Stimulated activated CD4-positive, alpha-beta T cell treated with anti-CD3 and anti-CD28 coated beads, Interleukin-15, amount 100 ng/mL, for 1 hour (primary cell): ENCODE measurements at places on chromosomes 6 and 20.
A peak's percentile ranks its signal among the peaks of the same experiment; 100 is the strongest.

DNA sequence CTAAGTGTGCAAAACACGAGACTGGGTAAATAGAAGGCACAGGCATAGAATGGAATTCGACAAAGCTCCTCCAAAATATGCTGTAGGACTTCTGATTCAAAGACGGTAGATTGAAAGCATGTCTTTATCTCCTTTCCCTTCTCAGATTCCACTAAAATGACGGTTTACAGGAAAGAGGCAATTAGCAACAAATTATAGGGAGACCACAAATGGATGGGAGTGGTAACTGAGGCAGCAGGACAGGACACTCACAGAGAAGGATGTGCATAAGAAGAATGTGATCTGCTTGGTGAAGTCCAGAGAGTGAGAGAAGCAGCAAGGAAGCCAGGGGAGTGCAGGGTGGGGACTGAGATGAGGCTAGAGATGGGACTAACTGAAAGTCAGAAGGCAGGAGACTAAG, 113.4 kb upstream of the MRPS10 start:
- no peak for DNase-seq

DNA sequence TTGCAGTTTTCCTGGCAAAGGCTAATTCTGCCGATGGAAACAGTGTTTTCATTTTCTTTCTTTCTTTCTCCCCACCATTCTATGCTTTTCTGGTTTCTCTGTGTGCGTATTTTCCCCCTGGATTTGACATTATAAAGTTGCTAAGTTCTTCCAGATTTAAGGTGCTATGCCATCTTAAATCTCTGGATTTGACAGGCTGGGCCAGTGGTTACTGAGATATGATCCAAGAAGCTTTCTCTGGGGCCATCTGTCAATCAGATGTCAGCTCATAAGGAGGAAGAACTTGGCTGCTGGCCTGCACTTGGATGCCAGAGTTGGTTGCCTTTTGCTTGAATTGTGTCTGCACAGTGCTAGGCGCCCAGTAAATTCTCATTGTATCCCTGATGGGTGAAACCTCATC, 39.7 kb downstream of the SLC2A10 start:
- no peak for DNase-seq

DNA sequence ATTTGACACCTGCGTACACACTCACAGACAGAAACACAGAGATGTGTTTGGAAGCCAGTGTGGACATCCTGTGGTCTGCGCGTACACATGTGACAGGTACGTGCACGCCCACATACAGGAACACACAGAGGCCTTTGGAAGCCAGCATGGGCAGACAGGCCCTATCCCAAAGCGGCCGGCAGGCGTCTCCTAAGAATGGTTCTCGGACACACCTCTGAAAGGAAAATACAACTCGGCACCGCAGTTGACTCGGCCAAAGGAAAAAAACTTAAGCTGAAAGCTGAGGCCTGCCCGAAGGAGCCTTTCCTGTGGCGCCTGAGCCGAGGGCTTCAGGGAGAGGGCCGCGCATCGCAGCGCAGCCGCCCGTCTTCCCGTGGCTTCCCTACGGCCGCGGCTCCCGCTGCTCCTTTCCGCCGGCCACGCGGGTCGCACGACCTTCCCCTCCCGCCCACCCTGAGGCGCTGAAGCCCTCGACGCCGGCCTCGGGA, 1.4 kb upstream of the CEP43 start:
- peak; percentile 12 for DNase-seq

DNA sequence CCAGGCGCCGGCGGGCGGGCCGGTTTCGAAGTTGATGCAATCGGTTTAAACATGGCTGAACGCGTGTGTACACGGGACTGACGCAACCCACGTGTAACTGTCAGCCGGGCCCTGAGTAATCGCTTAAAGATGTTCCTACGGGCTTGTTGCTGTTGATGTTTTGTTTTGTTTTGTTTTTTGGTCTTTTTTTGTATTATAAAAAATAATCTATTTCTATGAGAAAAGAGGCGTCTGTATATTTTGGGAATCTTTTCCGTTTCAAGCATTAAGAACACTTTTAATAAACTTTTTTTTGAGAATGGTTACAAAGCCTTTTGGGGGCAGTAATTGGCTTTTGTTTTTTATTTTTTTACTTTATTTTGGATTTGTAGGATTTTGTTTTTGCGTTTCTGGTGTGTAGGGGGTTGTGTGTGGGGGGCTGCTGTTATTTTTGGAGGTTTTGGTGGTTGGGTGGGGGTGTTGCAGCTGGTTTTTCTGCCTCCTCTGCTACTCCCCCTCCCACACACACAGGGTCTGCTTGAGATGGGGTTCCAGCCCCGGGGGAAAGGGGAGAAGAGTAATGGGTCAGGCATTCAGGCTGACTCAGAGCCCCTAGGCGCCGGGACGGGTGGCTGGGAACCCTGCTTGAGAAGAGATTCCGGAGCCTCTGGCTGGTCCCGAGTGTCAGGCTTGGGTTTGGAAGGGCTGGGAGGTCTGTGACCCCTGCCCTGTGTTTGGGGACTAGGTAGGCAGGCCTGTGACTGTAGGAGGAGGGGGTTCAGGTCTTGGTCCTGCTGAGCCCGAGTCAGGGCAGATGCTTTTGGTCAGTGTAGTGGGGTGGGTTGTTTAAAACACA, 2.0 kb downstream of the CEBPB start:
- DNase-seq: peak; percentile 39

DNA sequence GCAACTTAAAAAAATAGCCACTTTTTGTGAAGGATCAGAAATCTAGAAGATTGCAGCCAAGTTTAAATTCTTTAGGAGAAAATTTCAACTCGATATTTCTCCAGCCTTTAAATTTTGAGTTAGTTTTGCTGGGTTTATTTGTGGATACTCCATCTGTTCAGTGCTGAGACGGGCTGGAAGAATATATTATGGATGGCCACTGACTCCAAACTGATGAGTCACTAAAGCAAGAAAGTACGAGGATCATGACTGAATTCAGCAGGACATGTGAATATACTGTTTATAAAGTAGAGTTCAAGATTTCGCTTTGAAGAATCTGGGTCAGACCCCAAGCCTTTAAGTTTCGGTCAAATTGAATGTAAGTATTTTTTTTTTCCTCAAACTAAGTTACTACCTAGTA, 199.5 kb downstream of the ADGRB3 start:
- DNase-seq: no peak

DNA sequence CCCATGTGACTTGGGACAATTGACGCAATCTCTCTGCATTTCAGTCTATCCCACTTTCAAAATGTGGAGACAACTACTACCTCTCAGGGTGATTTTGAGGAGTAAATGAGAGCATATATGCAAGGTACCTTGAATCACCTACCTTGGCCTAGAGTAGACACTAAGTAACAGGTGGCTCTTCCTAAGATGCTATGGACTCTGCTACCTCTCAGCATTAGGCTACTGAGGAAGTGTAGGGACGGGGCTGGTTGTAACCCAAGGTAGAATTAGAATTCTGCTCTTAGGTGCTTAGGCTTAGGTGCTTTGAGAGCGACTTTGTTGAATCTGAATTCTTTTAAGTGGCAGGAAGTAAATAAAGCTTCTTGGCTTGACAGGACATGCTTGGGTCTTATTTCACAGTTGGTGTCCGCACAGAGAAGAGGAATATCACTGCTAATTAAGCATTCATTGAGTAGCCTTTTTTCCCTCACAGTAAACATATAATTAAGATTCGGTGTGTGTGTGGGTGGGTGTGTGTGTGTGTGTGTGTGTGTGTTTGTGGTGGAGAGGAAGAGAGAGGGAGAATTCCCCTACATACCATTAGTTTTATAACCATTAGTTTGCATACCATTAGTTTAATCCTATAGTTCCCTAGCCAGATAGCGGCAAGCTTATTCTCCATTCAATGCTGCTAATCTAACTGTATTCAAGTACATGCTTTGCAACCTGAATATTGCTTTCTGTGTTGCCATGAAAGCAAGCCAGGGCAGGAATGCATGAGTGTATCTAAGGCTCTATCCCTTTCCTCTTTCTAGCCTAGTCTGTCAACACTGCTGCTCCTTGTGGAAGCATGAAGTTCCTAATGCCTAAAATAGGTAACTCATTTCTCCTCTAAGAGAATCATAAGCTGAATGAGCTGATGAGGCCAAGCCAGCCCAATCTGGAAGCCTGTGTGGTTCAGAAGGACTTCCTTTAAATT, 112.5 kb downstream of the IPCEF1 start:
- no peak for DNase-seq

DNA sequence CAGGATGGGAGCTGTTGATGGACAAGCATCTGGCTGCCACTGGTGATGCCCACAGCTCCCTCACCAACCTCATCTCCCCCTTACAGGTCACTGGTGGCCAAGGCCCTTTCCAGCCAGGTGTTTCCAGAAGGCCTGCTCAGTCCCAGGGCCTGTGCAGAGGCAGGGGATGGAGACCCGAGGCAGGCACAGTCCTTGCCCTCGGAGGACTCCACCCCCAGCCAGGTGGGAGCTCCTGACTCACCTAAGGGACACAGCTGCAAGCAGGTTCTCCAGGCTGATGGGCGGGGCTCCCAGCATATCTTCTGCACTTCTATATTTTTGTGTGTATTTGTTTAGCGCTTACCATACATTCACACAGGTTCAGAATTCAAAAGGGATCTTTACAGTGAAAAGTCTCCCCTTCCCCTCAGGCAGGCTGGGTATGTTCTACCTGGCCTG, 17.4 kb downstream of the PRPH2 start:
- DNase-seq: no peak

- no peak for DNase-seq
Observed at GRCh38 chr20:44142413-44142812, 44.6 kb downstream of the JPH2 start.

GRCh38 chr20:20353576-20353975, 14.3 kb upstream of the INSM1 start:
- no peak for DNase-seq

DNA sequence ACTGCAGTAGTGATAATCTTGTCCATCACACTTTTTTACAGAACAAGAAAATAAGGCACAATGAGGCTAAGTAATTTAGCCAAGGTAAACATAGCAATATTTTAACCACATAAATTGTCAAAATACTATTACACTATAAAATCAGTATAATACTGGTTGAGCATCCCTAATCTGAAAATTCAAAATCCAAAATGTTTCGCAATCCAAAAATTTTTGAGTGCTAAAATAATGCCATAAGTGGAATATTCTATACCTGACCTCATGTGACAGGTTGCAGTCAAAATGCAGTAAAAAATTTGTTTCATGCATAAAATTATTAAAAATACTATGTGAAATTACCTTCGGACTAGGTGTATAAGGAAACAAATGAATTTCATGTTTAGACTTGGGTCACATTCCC, 101.5 kb downstream of the PDSS2 start:
- DNase-seq: no peak

- DNase-seq: no peak
Observed at GRCh38 chr20:38818113-38819065, 12.9 kb downstream of the PPP1R16B start.

GRCh38 chr6:168017629-168018028, 20.2 kb downstream of the KIF25 start:
- no peak for DNase-seq

DNA sequence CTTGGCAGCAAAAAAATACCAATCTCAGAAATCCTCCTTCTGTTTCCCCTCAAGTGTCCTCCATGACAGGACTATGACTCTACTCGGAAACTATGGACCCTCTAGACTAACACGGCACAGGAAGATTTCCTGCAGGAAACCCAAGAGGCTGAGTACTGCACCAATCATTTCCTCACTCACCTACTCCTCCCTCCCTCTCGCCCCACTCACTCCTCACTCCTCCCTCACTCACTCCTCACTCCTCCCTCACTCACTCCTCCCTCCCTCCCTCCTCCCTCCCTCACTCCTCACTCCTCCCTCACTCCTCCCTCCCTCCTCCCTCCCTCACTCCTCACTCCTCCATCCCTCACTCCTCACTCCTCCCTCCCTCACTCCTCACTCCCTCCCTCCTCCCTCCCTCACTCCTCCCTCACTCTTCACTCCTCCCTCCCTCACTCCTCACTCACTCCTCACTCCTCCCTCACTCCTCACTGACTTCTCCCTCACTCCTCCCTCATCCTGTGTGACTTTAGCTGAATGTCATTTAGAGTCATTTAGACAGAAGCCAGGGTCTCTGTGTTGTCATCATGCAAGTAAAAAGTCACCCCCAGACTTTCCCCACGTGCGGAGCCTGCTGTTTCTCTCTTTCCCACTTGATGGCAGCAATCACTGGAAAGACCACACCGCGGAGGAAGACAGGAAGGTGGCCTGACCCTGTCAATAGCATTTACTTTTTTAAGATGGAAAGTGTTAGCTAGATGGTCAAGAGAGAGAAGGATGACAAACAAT, 226.8 kb upstream of the PDE10A start:
- no peak for DNase-seq

- no peak for DNase-seq
Observed at GRCh38 chr20:46119028-46119546, 973 bp downstream of the CD40 start.

DNA sequence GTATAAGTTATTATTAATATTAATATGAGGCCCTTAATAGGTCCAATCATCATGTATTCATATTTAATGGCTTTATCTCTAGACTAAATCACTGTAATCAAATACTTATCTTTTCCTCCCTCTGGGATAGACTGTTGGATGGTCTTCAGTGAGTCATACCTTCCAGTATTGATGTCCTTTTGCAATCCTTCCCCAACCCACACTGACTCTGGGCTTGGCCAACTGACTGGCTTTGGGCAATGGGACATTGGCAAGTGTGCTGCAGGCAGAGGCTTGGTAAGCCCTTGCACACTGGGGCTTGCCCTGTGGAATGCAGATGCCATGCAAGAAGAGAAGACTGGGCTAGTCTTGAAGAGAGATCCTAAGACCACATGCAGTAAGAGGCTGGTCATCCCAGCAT, 136.6 kb downstream of the CCDC170 start:
- DNase-seq: no peak
